ENCODE measurements at places on chromosomes 1 and 21. TPM values are rescaled to one million over a fixed set of nuclear protein-coding genes. Genes with fewer than 3 reads are reported as not detected.

The WNT3A gene
- polyA plus RNA-seq: 0.65 TPM

The DEDD gene
- 22.8 TPM for polyA plus RNA-seq

The FAM72C gene
- 10.2 TPM for polyA plus RNA-seq

The SFT2D2 gene
- polyA plus RNA-seq: 7.6 TPM

The IKBKE gene
- 4.8 TPM for polyA plus RNA-seq

The FAM151A gene
- polyA plus RNA-seq: not detected

The GABRD gene
- 2.1 TPM for polyA plus RNA-seq

The IER5 gene
- 3.8 TPM for polyA plus RNA-seq

The AADACL4 gene
- polyA plus RNA-seq: not detected

The OR6F1 gene
- not detected for polyA plus RNA-seq

The PM20D1 gene
- polyA plus RNA-seq: not detected

The ITLN2 gene
- 8.0 TPM for polyA plus RNA-seq

The SUSD4 gene
- 2.7 TPM for polyA plus RNA-seq

The CLEC20A gene
- not detected for polyA plus RNA-seq

The IQCC gene
- 1.7 TPM for polyA plus RNA-seq

The MEGF6 gene
- 4.0 TPM for polyA plus RNA-seq

The FAM131C gene
- polyA plus RNA-seq: 0.87 TPM

The GABPB2 gene
- 0.82 TPM for polyA plus RNA-seq

The ATP1A2 gene
- 4.9 TPM for polyA plus RNA-seq

The LDLRAD2 gene
- polyA plus RNA-seq: 5.8 TPM

The CTSK gene
- 2.7 TPM for polyA plus RNA-seq

The DENND2C gene
- polyA plus RNA-seq: 4.9 TPM

The SPOCD1 gene
- 0.73 TPM for polyA plus RNA-seq

The SPRR4 gene
- polyA plus RNA-seq: not detected

The ELOVL1 gene
- 23.0 TPM for polyA plus RNA-seq

The FOXD2 gene
- polyA plus RNA-seq: not detected

The KCNQ4 gene
- polyA plus RNA-seq: 2.0 TPM

The TRABD2B gene
- polyA plus RNA-seq: 2.2 TPM

The SPRTN gene
- polyA plus RNA-seq: 9.1 TPM

The S100A7 gene
- not detected for polyA plus RNA-seq

The SERPINC1 gene
- not detected for polyA plus RNA-seq

The OR2T33 gene
- not detected for polyA plus RNA-seq

The TADA1 gene
- 22.0 TPM for polyA plus RNA-seq

The TMOD4 gene
- not detected for polyA plus RNA-seq

The OR2T35 gene
- polyA plus RNA-seq: not detected

The ATG4C gene
- 13.7 TPM for polyA plus RNA-seq

The PTPN14 gene
- 18.7 TPM for polyA plus RNA-seq

The CCDC185 gene
- not detected for polyA plus RNA-seq

The TMEM125 gene
- 16.2 TPM for polyA plus RNA-seq

The OLFM3 gene
- polyA plus RNA-seq: 0.21 TPM

The HTR6 gene
- 0.14 TPM for polyA plus RNA-seq

The CFHR4 gene
- polyA plus RNA-seq: not detected

The SH3GLB1 gene
- polyA plus RNA-seq: 29.4 TPM

The GUCA2B gene
- polyA plus RNA-seq: not detected

All from GM23338 (cell line).